Renal cortical epithelial cell (primary cell): ENCODE measurements at places on chromosomes 7 and 10. TPM values are rescaled to one million over a fixed set of nuclear protein-coding genes. Genes with fewer than 3 reads are reported as not detected.

CPA4 gene
- 4.7 and 22.7 TPM in 2 replicates for total RNA-seq

SYPL1 gene
- total RNA-seq, result 91.2 and 162 TPM in 2 replicates

HIPK2 gene
- 22.7 and 186 TPM in 2 replicates for total RNA-seq

GRCh38 chr7:10918093-10918590, 55.5 kb upstream of the PHF14 start:
- no peak for DNase-seq

GRCh38 chr10:100677290-100677945, 68.0 kb upstream of the PAX2 start:
- no peak for DNase-seq
